ENCODE measurements at places on chromosomes 1 and 21.
A peak's percentile ranks its signal among the peaks of the same experiment; 100 is the strongest.

GRCh38 chr1:66696771-66697170 lies 55.5 kb upstream of the DYNLT5 start:
- DNase-seq: no peak

- DNase-seq: no peak
These were observed 212.1 kb downstream of the PBX1 start for GRCh38 chr1:164771041-164771618.

GRCh38 chr21:40680311-40680710 lies 166.6 kb downstream of the DSCAM start:
- DNase-seq: no peak

- no peak for DNase-seq
These were observed 206.9 kb downstream of the LMO4 start for GRCh38 chr1:87535551-87535950.

- DNase-seq: no peak
These were observed 2.1 kb upstream of the SELENON start for GRCh38 chr1:25797939-25798338.

GRCh38 chr1:65255656-65256050 lies 53.7 kb upstream of the DNAJC6 start:
- no peak for DNase-seq

GRCh38 chr1:84339503-84339902 lies 38.0 kb downstream of the SAMD13 start:
- no peak for DNase-seq

- DNase-seq: no peak
These were observed 57.8 kb upstream of the PGD start for GRCh38 chr1:10340930-10341590.

- no peak for DNase-seq
These were observed 17.5 kb upstream of the KIF21B start for GRCh38 chr1:201041011-201041410.

- no peak for DNase-seq
These were observed 54.9 kb upstream of the C1orf198 start for GRCh38 chr1:230923176-230923575.

DNA sequence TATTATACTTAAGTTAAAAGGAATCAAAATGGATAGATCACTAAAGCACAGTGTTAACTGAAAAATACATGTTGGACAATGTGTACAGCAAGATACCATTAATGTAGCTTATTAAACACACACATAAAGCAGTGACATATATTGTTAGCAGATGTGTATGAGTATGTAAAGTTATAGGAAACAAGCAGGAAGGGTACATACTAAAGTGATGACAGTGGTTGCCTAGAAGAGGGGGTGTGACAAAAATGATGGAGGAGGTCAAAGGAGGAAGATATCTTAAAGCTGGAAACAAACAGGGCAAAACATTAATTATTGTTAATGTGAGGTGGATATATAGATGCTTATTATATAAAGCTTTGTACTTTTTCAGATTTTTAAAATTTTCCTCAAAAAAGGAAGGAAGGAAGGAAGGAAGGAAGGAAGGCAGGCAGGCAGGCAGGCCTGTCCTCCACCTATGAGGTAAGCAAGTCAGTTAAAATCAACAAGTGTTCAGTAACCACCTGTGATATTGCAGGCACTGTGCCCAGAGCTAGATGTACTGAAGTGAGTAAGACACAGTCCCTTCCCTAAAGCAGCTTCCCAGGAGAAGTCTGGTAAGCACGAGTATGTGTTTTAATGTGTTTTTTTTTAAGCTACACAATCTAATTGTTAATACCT lies 252.9 kb upstream of the NR5A2 start:
- no peak for DNase-seq

GRCh38 chr1:234839663-234840062 lies 229.7 kb upstream of the IRF2BP2 start:
- no peak for DNase-seq

- no peak for DNase-seq
These were observed 14.9 kb downstream of the TMEM35B start for GRCh38 chr1:34970220-34970735.

- DNase-seq: no peak
These were observed 40.0 kb downstream of the ROR1 start for GRCh38 chr1:63813829-63814277.

DNA sequence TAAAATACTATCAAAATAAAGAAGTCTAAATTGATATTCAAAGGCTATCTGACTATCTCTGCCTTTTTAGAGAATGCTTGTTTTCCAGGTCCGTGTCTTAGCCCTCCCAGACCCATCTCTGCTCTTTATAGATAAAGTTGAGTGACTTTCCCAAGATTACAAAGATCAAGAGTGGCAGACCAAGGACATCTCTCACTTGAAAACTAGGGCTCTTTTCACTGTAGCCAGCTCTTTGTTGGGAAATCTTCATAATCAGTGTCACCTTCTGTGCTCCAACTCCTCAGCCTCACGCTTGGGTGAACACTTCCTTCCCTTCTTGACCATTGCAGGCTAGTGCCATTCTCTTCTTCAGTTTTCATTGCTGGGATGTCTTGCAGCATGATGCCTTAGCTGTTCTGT lies 211.1 kb downstream of the PBX1 start:
- DNase-seq: no peak

GRCh38 chr1:86887479-86888162 lies 26.3 kb downstream of the SELENOF start:
- DNase-seq: no peak

DNA sequence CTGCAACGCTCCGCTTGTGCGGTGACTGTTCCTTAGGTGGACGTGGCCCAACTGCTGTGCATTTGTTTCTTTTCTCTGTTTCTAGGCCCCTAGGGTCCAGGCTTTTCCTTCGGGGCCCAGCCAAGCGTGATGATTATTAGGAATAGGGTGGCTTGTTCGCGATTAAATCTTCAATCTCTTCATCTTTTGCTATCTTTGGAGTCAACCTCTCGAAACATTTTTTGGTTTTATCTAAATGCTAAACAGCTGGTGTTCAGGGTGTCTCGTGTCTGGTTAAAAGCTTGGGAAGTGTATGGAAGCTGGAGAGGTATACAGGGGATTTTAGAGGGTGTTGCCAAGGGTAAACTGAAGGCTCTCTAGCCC lies 844 bp upstream of the PLD5 start:
- no peak for DNase-seq

DNA sequence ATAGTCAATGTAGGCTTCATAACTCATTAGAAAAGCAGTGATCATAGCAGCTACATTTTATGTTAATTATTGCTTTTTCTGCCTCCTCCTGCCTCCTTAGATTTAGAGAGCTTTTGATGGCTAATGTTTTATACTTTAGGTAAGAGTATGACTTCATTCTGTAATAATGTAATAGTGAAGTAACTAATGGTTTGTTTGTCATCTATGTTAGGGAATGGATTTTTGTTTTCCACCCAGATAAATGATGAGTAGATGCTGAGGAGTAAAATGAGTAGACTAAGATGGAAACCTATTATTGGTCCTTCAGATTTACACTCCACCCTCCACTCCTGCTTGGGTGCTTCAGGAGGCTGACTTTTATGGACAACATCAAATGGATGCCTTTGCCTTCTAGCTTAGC lies 170.6 kb downstream of the CTH start:
- no peak for DNase-seq

- DNase-seq: peak; percentile 81
These were observed 1.3 kb downstream of the DENND4B start for GRCh38 chr1:153945131-153945794.

DNA sequence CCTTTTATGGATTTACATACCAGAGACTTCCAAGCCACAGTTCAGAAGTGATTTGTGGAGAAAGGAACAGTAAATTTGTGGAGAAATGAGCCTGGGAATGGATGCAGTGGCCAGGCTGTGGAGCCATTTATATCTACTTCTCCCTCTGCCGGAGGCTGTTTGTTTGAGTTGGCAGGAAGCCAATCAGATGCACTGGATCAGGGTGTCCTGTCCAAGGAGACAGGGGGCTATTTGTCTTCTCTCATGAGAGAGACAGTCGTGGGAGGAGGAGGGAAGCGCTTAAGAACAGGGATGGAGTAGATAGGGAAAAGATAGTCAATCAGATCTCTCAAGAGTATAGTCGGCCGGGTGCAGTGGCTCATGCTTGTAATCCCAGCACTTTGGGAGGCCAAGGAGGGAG lies 2.8 kb upstream of the HAPLN2 start:
- no peak for DNase-seq

GRCh38 chr1:108704496-108704895 lies 8.2 kb upstream of the FNDC7 start:
- DNase-seq: no peak

GRCh38 chr1:21896026-21896425 lies 41.1 kb downstream of the HSPG2 start:
- no peak for DNase-seq

DNA sequence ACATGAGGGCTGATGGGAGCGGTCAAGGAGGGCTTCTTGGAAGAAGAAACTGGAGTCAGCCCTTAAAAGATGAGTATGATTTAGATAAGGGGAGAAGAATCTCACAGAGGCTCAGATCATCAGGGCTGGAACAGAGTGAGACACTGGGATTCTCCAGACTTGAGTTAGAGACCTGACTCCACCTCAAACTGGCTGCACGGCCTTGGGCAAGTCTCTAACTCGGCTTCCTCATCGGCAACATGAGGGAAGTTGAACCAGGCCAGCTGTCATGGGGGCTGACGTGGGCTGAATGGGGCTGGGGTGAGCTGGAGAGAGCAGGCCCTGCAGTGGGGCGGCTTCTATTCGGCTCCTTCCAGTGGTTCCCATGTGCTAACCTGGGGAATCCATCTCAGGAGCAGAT lies 2.5 kb downstream of the C1QC start:
- no peak for DNase-seq

- no peak for DNase-seq
These were observed 40.0 kb downstream of the SPTA1 start for GRCh38 chr1:158646465-158646864.

GRCh38 chr1:15584489-15585363 lies at the start of gene AGMAT:
Gene AGMAT, minus strand, starts transcription at chr1:15585051. Its CDS starts 84 bp downstream, at chr1:15584967.
- DNase-seq: peak; percentile 58

DNA sequence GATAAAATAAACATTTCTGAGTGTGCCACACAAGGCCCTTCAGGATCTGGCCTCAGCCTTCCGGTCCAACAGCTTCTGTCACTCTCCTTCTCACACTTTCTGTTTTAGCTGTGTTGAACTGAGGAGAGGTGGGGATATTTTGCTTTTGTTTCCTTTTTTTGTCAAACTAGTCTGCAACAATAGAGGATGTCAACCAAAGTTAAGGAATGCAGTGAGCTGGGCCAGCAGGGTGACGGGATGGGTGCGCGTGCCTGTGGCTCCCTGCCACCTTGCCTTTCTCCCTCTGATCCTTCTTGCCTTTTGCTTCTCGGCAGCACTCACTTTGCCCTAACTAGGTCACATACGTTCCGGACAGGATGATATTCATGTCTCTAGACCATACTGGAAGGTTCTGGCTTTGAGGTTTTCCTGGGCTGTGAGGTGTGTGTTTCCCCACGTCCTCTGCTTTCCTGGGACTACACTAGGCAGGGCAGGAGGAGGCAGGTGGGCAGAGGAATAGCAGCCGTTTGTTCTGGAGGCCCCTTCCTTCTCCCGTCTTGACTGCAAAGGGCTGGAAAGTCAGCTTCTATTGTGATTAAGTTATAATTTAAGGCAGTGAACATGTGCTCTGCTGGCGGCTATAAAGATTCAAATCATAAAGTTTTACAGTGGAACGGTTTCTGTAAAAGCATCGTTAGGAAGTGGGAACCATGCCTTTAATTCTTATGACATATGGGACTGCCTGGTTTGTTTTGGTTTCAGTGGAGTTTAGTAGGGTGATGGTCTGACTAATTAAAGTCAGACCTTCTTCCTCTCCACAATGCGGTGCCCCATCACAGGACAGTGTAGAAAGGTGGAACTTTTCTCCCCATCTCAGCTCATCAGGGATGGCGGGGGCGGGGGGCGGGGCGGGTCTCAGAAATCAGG lies 67.8 kb downstream of the RNF220 start:
- no peak for DNase-seq

GRCh38 chr1:46614604-46614984 lies 2.0 kb downstream of the MOB3C start:
- DNase-seq: no peak

DNA sequence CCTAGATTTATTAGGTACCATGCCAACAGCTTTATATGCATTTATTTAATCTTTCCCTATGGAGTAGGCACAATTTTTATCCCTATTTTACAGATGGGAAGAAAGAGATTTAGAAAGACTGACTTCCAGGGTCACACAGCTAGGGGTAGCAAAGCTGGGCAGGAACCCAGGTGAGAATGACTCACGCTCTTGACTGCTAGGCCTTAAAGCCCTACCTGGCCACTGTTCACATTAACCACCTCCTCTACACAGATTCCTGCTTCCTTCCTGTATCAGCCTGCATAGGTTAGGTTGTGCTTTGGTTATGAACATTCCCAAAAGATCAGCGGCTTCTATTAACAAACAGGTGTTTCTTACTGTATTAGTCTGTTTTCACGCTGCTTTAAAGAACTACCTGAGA lies 53.2 kb downstream of the DNAJC6 start:
- DNase-seq: no peak

GRCh38 chr1:223662943-223663342 lies 2.6 kb downstream of the CAPN8 start:
- DNase-seq: no peak

DNA sequence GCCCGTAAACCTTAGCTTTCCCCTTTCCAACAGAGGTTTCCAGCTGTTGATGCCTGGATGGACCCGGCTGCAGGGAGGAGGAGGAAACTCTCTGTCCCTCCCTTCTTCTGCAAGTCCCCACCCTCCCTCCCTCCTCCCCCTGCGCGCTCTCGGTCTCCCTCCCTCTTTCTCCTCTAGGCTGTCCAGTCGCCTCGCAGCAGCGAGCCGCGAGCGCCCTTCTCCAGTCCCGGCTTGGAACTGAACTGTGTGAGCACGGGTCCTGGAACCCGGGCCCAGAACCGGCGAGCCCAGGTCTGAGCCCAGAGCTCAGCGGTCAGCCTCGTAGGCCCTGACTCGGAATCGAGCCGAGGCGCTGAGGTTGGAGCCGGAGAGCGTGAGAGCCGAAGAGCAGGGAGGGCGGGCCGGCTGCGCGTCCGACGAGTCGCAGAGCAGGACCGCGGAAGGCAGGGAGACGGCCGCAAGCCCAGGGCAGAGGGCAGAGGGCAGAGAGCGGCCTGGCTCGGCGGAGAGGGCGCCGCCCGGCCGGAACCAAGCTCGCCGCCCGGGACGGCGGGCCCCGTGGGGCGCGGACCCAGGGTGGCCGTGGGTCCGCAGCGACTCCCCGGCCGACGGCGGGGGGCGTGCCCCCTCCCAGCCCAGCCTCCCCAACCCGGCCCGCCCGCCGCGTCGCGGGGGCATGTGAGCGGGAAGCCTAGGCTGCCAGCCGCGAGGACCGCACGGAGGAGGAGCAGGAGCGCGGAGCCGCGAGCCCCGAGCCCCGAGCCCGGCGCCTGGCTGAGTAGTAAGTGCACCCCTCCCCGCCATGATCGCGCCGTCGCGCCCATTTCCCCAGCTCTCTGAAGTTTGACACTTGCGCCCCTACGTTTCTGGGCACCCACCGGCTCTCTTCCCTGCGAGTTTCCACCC lies at the start of gene SOX13:
Gene SOX13, plus strand, starts transcription at position 185 of the 906 bp plus-strand sequence. CDS start 39,801 bp downstream, outside the sequence.
- DNase-seq: peak; percentile 16

- DNase-seq: no peak
These were observed 792 bp downstream of the GOLPH3L start for GRCh38 chr1:150696162-150696561.

- DNase-seq: no peak
These were observed 415.5 kb downstream of the NUF2 start for GRCh38 chr1:163737261-163737660.

All from activated gamma-delta T cell treated with Interleukin-2 at 50 U/mL for 16 hours (primary cell).